ENCODE measurements at places on chromosomes 3 and 15. TPM values are rescaled to one million over a fixed set of nuclear protein-coding genes. Genes with fewer than 3 reads are reported as not detected.
A peak's percentile ranks its signal among the peaks of the same experiment; 100 is the strongest.

DOCK3 gene
- total RNA-seq: 0.51 TPM

GRCh38 chr3:127449486-127450212 lies 140.9 kb downstream of the TPRA1 start:
- DNase-seq: no peak

GRCh38 chr3:47420511-47421484 lies 40.0 kb downstream of the PTPN23 start:
- peak; percentile 87 for DNase-seq

GRCh38 chr15:41567862-41568261 lies 8.8 kb downstream of the TYRO3 start:
- DNase-seq: no peak

- DNase-seq: peak; percentile 55
Observed at GRCh38 chr15:33215941-33216872, 21.7 kb upstream of the FMN1 start.

SLC12A1 gene
- total RNA-seq: not detected

DNA sequence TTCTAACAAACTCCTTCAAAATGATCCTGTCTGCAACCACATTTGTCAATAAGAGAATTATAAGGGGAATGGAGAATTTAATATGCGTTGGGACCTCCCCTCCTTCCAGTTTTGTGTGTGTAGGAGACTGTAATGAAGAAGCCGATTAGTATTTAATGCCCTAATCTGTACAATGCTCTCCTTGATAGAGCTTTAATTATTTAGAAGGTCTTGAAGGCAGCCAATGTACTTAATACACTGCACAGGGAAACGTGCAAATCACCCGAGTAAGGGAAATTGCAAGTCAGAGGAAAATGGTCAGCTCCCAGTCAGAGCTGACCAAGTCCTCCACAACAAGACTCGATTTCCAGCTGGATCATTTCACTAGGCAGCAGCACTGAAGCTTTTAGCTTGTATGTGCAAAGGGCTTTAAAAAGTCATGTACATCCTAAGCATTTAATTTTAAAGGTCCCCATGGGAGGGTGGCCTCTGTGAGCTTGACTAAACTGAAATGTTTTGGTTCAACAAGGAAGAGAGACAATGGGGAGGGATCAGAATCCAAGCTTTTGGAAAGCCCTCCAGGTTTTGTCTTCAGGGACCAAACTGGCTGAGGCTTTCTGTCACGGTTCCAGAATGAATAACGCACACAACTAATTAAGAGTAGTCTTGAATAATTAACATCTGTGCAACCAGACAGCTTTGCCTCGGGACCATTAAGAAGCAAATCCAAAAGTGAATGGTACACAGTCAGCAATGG lies 159.8 kb upstream of the MITF start:
- DNase-seq: no peak

DNA sequence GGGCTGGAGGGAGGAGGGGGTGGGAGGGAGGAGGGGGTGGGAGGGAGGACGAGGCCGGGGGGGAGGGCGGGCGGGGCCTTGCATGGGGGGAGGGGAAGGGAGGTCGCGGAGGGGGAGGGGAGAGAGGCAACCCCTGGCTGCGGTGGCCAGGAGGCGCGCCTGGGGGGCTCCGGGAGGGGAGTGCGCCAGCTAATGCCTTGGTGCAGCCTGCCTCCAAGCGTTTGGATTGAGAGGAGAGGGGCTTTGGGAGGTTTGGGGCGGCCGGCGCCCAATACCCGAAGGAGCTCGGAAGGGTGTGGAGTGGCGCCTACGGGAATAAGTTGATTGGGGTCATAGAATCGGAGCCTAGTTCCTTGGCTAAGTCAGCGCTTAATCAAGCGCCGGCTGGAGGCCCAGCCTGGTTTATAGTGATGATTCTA lies 557 bp downstream of the TFG start:
- peak; percentile 75 for DNase-seq

SEMA3B gene
- 13.3 TPM for total RNA-seq

PLAAT1 gene
- total RNA-seq: not detected

DNA sequence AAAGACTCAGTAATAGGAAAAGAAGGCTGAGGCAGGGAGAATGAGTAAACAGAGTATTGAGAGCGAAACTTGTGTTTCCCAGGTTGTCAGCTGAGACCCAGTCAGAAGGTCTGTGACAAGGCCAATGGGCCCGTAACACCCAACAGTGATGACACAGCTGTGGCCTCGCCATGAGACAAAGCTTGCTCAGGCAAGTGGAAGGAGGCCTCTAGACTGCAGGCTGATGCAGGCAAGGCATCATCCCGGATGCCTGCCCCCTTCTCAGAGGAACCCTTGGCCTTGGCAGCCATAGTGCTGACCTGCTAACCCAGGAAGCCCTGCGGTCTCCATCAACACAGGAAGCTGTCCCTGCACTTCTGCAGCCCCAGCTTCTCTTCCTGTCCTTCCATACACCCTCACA lies 15.4 kb downstream of the RAB6B start:
- no peak for DNase-seq

DNA sequence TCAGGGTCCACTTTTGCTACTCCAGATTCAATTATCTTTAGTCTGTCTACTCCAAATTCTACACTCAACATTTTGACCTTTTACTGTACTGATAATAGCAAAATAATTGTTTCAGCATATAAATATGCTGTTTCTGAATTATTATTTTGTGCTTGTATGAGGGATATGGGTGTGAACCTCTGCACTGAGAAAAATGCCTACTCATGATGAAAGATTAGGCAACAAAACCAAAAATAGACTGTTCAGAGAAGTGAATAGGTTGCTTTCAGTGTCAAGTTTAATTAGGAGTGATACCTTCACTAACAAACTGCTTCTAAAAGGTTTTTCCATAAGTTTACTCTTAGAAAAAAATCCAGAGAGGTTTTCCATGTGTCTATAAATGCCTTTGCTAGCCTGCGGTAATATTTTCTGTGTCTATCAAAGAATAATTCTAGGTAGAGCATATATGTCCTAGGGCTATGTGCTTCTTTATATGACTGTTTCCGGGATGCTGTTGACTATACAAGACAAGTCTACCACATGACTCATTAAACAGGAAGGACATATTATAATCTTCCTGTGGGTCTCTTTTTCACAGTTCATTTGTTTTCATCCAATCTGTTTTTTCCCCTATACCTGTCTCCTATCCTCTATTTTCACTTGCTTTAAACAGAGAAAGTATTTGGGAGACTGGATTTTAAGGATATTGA lies 218.5 kb upstream of the TTC14 start:
- DNase-seq: peak; percentile 19

ISG20 gene
- not detected for total RNA-seq

- DNase-seq: peak; percentile 70
Observed at GRCh38 chr3:194497799-194498575, 11.2 kb upstream of the ATP13A3 start.

THAP10 gene
- 2.0 TPM for total RNA-seq

DNA sequence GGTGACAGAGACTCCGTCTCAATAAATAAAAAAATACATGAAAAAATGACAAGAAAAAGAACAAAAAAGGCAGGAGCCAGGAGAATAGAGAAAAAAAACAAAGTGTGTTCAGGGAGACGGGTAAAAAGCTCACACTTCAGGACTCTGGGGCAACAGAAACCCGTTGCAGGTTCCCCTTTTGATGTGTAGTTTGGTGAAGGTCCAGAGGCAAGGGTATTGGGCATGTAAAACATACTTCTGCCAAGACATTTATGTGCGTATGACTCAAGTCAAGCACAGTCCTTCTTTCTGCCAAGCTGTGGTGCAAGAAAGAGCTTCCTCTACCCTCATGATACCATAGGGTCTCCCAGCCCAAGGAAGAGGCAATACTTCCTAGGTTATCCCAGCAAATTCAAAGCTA lies 33.4 kb upstream of the STRIT1 start:
- peak; percentile 12 for DNase-seq

- DNase-seq: no peak
Observed at GRCh38 chr15:77446840-77447390, 26.2 kb downstream of the HMG20A start.

Data from GM23248 (cell line).